Pancreas (tissue), 10 donors: ENCODE measurements at places on chromosomes 13 and 19. TPM values are rescaled to one million over a fixed set of nuclear protein-coding genes. Genes with fewer than 3 reads are reported as not detected.

GRCh38 chr19:53904909-53905308 is 4.2 kb upstream of the CACNG7 start:
- DNase-seq: no peak

GRCh38 chr19:1767464-1767933 is 14.2 kb downstream of the ONECUT3 start:
- peak; percentile 17 for DNase-seq

DNA sequence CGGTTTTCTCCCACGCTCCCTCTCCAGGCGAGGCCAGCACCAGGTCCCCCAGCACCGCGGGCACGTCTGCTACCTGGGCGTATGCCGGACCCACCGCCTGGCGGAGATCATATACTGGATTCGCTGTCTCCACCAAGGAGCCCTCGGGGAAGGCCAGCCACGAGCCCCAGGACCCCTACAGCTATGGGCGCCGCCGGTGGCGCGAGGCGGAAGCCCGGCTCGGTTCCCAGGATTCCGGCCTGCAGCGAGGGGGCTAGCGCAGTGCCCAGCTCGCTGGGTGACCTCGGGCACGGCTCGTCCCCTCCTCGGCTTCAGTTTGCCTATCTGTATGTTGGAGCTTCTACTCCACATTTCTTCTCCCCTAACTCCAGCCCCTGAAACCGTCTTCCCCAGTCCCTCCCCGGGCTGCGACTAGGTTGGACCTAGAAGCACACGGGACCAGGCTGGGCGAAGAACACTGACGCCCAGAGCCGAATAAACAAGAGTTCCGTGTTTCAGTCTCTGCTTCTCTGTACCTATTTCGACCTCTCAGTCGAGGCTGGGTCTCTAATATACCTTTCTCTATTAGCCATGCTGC is 749 bp upstream of the CPT1C start:
- no peak for DNase-seq

GRCh38 chr13:63128716-63129115 is 1713.1 kb upstream of the PCDH20 start:
- no peak for DNase-seq

The CDX2 gene
- 6.9 TPM for polyA plus RNA-seq

The CA11 gene
- polyA plus RNA-seq: 10.2 TPM

GRCh38 chr19:12723641-12724426 is at the start of gene TNPO2:
Gene TNPO2 (minus strand): TSS chr19:12723932. CDS start chr19:12720977, 2,955 bp downstream.
- peak; percentile 57 for DNase-seq

DNA sequence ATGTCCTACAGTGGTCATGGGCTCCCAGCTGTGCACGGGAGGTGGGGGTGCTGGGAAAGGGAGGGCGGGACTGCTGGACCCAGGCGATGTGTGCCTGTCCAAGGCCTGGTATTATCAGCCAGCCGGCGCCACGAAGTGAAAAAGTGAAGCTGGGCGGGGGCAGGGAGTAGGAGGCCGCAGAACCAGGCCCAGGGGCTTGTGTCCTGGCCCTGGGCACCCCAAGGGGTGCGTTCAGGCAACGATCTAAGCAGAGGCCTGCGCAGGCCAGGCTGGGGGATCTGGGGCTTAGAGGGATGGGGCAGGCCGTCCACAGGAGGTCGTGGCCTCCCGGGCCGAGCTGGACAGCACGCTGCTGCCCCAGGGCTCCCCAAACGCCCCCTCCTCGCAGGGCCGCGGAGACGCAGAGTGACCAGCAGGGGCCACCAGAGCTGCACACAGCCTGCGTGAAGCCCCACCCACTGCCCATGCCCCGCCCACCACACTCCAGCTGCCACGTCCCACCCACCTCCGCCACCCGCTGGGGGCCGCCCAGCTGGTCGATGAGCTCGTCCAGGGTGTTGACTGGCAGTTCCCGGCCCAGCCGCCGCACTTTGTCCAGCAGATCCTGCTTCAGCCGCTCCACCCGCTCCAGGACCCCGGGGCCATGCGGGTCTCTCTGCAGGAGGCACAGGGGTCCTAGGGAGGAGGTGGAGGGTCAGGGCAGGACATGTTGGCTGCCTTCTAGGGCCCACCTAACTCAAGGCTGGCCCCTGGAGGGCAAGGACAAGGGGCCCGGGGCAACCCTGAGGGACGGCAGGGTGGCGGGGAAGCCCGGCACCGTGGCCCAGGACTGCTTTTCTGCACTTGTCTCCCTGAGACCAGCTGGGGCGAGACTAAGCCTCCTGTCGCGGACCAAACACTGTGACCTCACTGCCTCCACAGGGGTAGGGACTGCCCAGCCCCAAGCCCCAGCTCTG is 9.5 kb downstream of the GPX4 start:
- DNase-seq: peak; percentile 98
